T-helper 1 cell (primary cell): ENCODE measurements at places on chromosomes 13 and 19.

- DNase-seq = no peak
These were observed 43.2 kb downstream of the RGCC start for GRCh38 chr13:41500511-41500910.

DNA sequence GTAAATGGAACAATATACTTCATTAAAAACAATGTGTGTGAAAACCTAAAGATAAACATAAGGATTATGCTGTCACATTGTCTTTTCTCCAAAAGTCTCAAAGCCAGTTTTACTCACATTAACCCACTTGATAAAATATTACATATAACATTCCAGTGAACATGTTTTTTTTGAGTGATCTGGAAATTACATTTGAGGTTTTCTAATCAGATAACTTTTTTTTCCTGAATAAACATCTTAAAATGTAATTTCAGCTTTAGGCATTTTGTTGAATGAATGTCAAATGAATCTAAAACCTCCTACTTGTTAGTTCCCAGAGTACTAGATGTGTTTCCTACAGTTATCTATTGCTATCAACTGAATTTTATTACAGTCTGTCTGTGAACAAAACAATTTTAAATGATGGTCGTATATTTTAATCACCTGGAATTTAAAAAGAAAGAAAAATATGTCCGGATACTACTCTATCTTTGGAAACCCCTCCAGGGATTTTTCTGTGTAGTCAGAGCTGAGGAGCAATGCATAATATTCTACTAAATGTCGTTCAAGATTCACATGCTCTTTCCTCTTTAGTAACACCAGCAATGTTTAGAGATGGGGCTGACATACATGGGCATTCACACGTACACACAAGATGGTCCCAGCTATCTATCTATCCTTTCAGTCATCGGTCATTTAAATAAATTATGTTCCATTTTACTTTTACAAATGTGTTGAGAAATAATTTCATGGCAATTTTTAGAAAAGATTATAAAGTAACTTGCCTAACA lies 283.9 kb downstream of the KLF12 start:
- DNase-seq = no peak

GRCh38 chr19:16970821-16971220 lies 55.8 kb downstream of the CPAMD8 start:
- no peak for DNase-seq

DNA sequence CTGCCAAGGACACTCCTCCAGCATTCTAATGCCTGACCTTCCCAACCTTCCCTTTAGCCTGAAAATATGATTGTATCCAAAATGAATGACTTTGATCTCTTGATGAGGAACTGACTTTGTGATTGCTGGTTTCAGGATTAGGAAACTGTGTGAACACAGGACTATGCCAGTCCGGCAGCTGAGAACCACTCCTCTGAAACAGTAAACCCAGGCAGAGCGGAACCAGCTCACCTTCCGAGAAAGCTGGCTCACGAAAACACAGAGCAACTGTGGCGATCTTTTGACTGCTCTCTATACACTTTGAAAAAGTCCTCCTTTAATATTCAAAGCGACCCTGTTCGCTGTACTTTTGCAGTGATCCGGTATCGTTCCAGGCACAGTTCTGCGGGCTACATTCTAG lies 258.8 kb upstream of the IRS2 start:
- no peak for DNase-seq
